Left renal pelvis (tissue), 4 donors: ENCODE measurements at places on chromosomes 5 and 9. TPM values are rescaled to one million over a fixed set of nuclear protein-coding genes. Genes with fewer than 3 reads are reported as not detected.

DNA sequence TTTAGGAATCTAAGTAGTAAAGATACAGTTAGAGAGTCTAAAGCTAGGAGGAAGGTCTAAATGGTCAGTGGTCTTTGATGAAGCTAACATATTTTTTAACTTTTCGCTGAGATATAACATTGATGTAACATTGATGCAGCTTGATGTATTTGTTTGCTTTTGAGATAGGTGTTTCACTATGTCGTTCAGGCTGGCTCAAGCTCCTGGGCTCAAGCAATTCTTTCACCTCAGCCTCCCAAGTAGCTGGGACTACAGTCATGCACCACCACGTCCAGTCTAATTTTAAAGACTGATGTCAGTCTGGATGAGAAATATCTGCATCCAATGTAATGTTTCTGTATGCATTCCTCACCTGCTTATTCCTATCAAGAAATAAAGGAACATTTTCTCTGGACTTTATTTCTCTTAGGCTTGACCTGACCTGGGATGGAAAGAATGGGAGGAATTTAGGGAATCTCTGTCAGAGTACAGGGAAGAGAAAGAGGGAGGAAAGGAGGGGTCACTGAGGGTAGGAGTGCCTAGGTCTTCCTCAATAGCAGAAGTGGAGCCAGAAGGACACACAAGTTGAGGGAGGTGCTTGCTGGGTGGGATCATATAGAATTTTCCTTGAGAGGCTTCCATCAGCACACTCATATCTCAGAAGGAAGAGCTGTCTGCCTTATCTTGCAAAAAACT, 101.5 kb upstream of the GPBP1 start:
- DNase-seq = no peak

Gene WNT8A
- polyA plus RNA-seq = 0.19 TPM

- no peak for DNase-seq
Measured at GRCh38 chr5:107232788-107233187, 437.9 kb downstream of the EFNA5 start.

DNA sequence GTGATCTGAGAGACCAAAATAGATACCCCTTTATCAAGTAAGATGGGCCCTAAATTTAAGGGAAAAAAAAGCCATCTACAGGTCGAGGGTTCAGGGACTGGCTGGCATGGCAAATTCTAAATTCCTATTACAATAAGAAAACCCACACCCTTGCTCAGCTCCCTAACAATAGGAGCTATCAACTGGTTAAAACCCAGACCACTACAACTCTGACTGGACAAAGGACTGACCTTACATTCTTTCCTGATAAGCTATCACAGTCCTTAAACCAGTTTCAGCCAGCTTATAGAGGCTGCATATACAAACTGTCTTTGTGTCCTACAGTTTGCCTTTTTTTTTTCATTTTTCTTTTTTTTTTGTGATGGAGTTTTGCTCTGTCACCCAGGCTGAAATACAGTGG, 803.6 kb downstream of the NR2F1-AS1 start:
- no peak for DNase-seq

Gene CD72
- 3.3 TPM for polyA plus RNA-seq

- DNase-seq = no peak
Measured at GRCh38 chr9:20242510-20243189, 379.6 kb downstream of the MLLT3 start.

DNA sequence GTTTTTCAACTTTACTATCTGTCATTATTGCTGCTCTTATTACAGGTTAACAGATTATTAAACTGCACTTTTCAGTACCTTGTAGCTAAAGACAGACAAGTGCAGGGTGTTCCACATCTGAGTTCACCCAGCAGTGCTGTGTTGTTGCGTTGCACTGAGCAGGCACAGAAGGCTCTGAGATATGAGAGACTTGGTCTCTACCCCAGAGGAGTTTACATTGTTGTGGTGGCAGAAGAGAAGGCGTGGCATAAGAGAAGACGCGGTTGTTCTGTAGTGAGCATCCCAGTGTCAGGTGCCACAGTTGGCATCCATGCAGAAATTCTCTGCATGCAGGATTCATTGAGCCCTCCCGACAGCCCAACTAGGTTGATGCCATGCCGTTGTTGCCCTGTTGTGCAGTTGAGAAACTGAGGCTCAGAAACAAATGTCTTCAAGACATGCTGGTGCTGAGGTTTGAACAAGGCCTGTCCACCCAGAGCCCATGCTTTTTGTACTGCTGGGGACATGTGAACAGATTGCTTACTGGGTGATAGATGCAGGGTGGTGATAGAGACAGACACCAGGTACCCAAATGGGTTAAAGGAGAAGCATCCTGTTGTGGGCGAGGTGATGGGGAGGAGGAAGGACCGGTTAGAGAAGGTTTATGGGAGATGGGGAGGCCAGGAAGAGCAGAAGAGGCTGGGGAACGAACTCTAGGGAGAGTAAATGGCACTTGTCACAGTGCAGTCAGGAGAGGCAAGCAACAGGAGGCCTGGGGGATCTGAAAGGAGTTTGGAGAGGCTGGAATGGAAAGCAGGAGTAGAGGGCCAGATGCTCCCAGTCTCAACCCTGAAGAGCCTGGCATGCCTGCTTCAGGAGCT, 8.2 kb downstream of the ABL1 start:
- no peak for DNase-seq

- no peak for DNase-seq
Measured at GRCh38 chr9:134619983-134620661, 21.5 kb upstream of the COL5A1 start.
